Dorsolateral prefrontal cortex (tissue), 122 donors: ENCODE measurements at places on chromosomes 2 and 18.

- DNase-seq: no peak
Observed at GRCh38 chr2:20496076-20496872, 49.4 kb downstream of the RHOB start.

GRCh38 chr2:236684504-236685256 lies 115.1 kb downstream of the ACKR3 start:
- DNase-seq: no peak

GRCh38 chr2:10912796-10913455 lies 1.2 kb downstream of the KCNF1 start:
- DNase-seq: no peak

GRCh38 chr18:63511285-63511684 lies 30.9 kb upstream of the SERPINB12 start:
- no peak for DNase-seq

GRCh38 chr2:223914324-223914723 lies 30.8 kb downstream of the WDFY1 start:
- DNase-seq: no peak

- DNase-seq: no peak
Observed at GRCh38 chr18:55912071-55912470, 324.1 kb upstream of the TCF4 start.

DNA sequence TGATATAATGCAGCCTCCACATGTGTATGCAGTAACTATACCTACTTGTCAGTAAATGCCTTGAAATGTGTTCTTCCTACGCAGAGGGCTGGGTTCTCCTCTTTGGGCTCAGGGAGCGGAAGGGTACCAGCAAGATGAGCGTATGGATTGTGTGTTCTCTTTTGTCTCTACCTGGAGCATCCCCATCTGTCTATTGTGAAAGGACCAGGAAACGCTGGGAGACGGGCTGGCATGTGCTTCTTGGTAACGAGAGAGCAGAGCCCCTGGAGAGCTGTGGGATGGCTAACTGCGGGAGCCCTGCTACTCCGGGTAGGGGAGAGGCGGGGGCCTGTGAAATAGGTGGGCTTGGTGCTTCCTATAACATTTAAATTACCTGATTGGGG lies 80.9 kb downstream of the BCL2 start:
- DNase-seq: no peak

DNA sequence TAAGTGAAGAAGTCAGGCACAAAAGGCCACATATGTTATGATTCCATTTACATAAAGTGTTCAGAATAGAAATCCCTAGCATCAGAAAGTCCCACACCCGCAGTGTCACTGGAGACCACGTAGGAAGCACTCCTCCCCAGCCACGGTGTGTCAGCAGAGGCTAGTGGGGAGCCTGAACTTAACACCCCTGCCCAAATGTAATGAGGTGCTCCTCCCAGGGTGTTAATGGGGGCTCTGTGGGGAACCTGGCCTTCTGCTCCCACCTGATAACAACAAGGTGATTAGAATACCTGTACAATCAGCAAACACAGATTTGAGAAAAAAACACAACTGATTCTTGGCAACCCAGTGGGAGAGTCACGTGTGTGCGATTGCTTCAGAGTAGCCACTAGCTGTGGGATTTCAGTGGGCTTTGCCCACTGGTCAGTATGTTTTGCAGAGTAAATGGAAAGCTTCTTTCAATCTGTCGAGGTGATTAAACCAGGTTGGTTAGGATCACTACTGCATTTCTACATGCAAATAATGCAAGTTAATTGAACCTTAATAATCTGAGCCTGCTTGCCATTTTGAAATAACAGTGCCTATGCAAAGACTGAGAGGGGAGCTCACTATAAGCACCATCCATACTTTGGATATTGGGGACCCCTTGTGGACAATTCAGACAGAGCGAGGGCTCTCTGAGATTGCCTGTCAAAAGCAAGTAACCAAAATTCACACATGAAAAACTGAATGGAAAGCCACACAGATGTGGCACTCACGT lies 20.6 kb upstream of the ATRAID start:
- no peak for DNase-seq

- no peak for DNase-seq
Observed at GRCh38 chr2:19078709-19079108, 279.7 kb downstream of the OSR1 start.

- no peak for DNase-seq
Observed at GRCh38 chr18:67964462-67964861, 447.9 kb upstream of the DSEL start.

GRCh38 chr2:171436307-171436706 lies 2.3 kb downstream of the DCAF17 start:
- DNase-seq: no peak

DNA sequence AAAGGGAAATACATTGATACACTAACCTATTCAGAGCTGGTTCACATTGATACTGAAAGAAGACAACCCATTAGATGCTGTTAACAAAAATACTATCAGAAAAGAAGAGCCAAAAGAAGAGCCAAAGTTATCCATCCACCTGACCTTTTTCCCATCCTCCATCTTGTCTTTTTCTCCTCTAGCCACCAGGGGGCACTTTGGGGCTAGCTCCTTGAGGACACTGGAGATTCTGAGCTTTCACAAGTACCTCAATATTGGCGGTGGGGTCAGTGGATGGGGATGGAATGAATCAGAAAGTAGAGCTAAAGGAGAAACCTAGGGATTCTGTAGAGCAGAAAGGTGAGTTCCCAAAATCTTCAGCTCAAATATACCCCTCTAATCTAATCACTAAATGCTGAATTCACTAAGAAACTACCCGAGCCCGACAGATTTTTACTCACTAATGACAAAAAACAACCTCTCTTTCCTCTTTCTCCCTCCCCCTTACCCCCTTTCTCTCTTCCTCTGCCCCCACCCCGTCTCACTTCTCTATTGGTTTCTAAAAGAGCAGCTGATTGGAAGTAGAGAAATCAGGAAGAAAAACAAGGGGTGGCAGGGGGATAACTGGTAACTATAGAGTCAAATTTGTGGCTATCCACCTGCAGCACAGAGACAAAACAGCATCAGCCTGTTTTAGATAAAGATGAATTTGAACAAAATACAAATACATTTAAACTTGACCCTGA lies 203.3 kb downstream of the TCF4 start:
- no peak for DNase-seq

GRCh38 chr2:174840436-174840835 lies 76.2 kb upstream of the CHRNA1 start:
- DNase-seq: no peak

- DNase-seq: no peak
Observed at GRCh38 chr18:48486754-48487153, 52.1 kb upstream of the CTIF start.

- DNase-seq: no peak
Observed at GRCh38 chr2:46351750-46352138, 54.5 kb downstream of the EPAS1 start.

- no peak for DNase-seq
Observed at GRCh38 chr2:143205106-143205764, 76.0 kb downstream of the ARHGAP15 start.

GRCh38 chr2:201962774-201963562 lies 70.7 kb upstream of the FZD7 start:
- no peak for DNase-seq

GRCh38 chr18:22591222-22591621 lies 173.5 kb upstream of the CTAGE1 start:
- DNase-seq: no peak

DNA sequence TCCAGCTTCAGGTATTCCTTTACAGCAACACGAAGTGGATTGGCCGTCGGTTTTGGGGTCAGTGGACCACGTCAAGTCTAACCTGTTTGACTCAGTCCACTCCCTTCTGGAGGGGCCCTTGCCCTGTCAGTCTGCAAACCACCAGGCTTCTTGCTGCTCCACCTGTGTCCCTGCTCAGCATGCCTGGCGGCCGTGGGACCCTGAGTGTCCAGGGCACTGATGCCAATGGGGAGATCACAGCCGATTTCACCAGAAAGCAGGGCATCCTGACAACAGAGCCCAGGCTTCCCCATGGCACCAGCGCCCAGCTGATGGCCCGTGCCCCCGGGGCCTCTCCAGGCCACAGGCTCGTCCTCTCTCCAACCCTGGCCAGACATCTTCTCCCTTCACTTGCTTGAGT lies 41.2 kb upstream of the HS6ST1 start:
- no peak for DNase-seq

GRCh38 chr2:164717000-164717803 lies 95.9 kb upstream of the GRB14 start:
- DNase-seq: no peak

GRCh38 chr18:6959110-6959509 lies 158.5 kb downstream of the LAMA1 start:
- DNase-seq: no peak

- no peak for DNase-seq
Observed at GRCh38 chr2:189982780-189983394, 79.6 kb downstream of the MSTN start.
